Cortex of kidney (tissue), 1 donor: ENCODE measurements at places on chromosomes 6 and 20.

GRCh38 chr6:63941747-63942470 is 306.3 kb downstream of the PHF3 start:
- no peak for DNase-seq

GRCh38 chr6:95145457-95145856 is 431.9 kb upstream of the MANEA start:
- DNase-seq, result no peak

GRCh38 chr6:137013031-137013430 is 31.7 kb downstream of the IL20RA start:
- DNase-seq, result no peak

DNA sequence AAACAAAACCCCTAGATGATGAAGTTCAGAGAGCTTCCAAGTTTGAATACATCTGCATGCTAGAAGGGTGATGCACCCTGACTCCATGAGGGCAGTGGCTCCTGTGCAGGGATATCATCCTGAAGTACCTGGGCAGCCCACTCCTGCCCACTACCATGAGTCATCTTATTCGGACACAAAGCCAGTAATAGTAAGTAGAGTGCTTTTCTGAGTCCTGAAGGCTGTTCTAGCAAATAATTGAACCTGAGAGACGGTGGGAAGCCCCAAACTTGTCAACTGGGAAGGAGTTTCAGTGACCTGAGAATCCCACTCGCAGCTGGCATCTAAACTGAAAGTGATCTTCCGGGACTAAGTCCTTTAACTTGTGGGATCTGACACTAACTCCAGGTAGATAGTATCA is 152.9 kb upstream of the COL21A1 start:
- DNase-seq, result no peak

GRCh38 chr6:43413002-43413401 is 14.3 kb upstream of the ABCC10 start:
- no peak for DNase-seq

DNA sequence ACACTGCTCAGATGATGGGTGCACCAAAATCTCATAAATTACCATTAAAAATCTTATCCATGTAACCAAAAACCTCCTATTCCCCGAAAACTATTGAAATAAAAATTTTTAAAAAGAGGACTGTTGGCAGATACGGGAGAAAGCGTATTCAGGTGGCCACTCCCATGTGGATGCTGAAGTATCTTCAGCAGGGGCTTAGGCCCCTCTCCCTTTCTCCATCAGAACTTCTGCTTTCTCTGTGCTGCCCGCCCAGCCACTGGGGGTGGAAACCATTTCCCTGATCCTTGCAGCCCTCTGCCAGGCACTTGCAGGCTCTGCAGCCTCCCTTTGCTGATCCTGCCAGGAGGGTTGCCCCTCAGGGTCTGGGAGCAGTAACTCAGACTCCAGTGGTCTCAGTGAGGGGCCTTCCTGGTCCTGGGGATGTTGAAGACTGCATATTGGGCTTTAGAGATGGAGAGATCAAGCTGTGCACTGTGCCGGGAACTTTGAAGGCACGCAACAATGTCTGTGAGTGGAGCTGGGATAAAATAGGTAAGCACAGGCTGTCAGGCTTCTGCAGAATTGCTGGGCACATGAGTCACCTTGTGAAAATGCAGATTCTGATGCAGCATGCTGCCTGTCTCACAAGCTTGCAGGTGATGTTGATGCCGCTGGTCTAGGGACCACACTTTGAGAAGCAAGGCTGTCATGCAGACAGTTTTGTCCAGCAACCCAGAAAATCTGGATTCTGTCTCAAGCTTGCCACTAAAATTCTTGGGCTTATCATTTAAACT is 59.6 kb downstream of the SLC24A3 start:
- DNase-seq, result no peak

DNA sequence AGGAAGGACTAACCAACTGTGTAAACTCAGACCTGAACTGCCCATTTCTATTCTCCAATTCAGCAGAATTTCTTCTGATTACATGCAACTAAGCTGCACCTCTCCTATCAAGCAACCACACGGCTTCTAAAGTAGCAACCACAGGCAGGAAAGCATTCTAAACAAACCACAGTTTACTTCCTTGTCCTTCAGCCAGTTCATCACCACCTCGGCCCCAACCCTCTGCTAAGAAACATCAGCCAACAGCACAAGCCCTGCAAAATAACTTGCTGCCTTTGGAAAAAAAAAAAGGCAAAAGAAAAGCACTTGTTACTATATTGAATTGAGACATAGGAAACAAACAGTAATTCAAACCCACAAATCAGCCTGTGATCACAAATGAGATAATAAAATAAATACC is 140.3 kb downstream of the NFATC2 start:
- no peak for DNase-seq

- no peak for DNase-seq
Measured at GRCh38 chr20:41167481-41168253, 30.3 kb downstream of the PLCG1 start.

- no peak for DNase-seq
Measured at GRCh38 chr6:63790334-63790733, 154.7 kb downstream of the PHF3 start.
